Natural killer cell treated with Interleukin-12 subunit alpha and Interleukin-12 subunit beta and Interleukin-15 and Interleukin-18, amount 100 ng/mL, for 72 hours (primary cell): ENCODE measurements at places on chromosomes 3 and 15. TPM values are rescaled to one million over a fixed set of nuclear protein-coding genes. Genes with fewer than 3 reads are reported as not detected.

The ARRDC4 gene
- total RNA-seq, result 1.4 TPM

The ATP2B2 gene
- not detected for total RNA-seq

The XYLB gene
- total RNA-seq, result 3.8 TPM

The SCG5 gene
- total RNA-seq, result 3.8 TPM

DNA sequence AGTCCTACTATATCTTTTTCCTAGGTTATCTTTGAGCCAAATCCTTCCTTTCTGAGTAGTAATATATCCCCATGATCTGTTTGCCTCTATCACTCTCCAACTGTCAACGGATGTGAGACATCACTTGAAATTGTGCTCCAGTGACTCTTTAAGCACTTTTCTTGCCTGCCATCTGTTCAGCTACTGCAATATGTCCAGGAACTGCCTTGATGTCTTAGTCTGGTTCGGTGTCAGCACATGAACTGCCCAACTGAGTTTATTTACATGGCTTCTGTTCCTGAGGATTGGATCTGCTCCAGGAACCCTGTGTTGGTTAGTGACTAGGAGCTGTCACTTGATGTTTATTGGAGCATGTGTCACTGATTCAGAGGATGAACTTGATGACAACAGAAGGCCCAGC, 116.5 kb downstream of the SLC9A9 start:
- DNase-seq, result no peak

DNA sequence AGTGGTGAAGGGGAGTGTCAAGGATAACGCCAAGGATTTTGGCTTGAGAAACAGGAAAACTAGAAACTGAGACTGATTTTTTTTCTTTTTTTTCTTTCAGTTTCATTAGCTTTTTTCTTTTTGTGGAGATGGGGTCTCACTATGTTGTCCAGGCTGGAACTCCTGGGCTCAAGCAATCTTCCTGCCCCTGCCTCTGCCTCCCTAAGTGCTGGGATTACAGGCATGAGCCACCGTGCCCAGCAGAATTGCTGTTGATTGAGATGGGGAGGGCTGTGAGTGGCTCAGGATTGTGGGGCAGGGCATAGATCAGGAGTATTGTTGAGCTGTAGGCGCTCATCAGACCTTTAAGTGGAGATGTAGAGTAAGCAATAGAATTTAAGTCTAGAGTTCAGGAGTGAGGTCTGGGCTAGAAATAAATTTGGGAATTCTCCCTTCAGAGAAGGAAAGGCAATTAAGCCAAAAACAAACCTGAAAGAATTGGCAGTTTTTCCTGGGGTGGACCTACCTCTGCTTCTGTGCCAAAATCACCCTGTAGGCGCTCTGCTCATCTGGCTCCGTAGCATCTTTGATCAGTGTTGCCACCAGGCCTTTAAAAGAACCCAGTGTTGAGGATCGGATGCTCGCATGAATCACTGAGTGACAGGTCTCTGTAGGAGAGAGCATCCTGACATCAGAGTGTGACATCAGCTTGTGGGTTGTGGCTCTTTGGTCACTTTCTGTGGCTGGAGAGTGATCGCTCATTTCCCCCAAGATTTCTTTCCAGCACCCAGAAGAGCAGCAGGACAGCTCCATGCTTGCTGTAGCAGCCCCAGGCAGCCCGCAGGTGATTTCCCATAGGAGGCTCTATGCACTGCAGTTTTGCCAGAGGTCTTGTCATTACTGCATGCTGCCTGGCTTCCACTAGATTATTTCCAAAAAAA, 15.8 kb downstream of the ABHD17C start:
- no peak for DNase-seq

GRCh38 chr3:146326875-146327543, 76.1 kb upstream of the PLSCR4 start:
- DNase-seq, result no peak

- DNase-seq, result no peak
These were observed 33.5 kb downstream of the SNRK start for GRCh38 chr3:43319794-43320193.

- DNase-seq, result no peak
These were observed 15.6 kb downstream of the IQCB1 start for GRCh38 chr3:121819236-121819635.

GRCh38 chr3:12138044-12138443, 20.7 kb downstream of the TIMP4 start:
- no peak for DNase-seq

- no peak for DNase-seq
These were observed 158.9 kb downstream of the FOXB1 start for GRCh38 chr15:60162968-60163355.

DNA sequence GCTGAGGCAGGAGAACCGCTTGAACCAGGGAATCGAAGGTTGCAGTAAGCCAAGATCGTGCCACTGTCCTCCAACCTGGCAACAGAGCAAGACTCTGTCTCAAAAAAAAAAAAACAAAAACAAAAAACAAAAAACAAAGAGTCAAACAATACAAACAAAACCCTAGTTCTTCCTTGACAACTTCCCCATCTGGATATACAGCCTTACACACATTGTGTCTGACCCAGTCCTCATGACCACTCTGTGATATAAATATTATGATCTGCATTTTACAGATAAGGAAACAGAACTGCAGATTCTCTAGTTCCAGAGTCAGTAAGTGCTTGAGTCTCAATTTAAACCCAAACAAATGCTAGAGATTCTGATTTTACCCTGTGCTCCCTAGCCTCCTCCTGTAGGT, 4.8 kb upstream of the ESYT3 start:
- no peak for DNase-seq

DNA sequence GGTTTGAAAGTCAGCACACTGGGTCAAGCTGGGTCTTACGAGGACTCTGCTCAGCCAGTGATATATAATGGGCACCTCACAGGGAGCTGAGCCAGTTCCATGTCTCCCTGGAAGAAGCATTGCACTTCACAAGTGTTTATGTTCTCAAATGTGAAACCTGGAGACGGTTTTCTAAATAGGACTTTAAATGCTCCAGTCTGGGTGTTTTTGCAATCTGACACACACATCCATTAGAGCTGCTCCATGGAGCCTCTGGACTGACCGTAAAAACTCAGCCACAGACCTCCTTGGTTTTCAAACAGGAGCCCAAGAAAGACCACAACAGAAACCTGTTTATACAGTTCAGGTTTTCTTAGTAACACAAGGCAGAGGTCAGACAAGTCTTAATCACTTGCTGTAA, 201.3 kb upstream of the LRIG1 start:
- DNase-seq, result no peak
